ENCODE measurements at places on chromosomes 11 and 22. TPM values are rescaled to one million over a fixed set of nuclear protein-coding genes. Genes with fewer than 3 reads are reported as not detected.

FAM181B gene
- polyA plus RNA-seq: 0.48 TPM

OAF gene
- polyA plus RNA-seq: 110 TPM

HORMAD2 gene
- polyA plus RNA-seq: 0.22 TPM

CECR2 gene
- polyA plus RNA-seq: 1.4 TPM

TESMIN gene
- polyA plus RNA-seq: 1.5 TPM

SLN gene
- polyA plus RNA-seq: not detected

MLC1 gene
- polyA plus RNA-seq: 0.08 TPM

KCNK7 gene
- polyA plus RNA-seq: 4.4 TPM

CD44 gene
- 42.4 TPM for polyA plus RNA-seq

SSRP1 gene
- 63.0 TPM for polyA plus RNA-seq

ZNF214 gene
- 0.90 TPM for polyA plus RNA-seq

SIAE gene
- polyA plus RNA-seq: 7.1 TPM

RIMBP3C gene
- 0.01 TPM for polyA plus RNA-seq

SLC22A9 gene
- polyA plus RNA-seq: not detected

OR8A1 gene
- polyA plus RNA-seq: under 0.01 TPM

CENPM gene
- polyA plus RNA-seq: 0.74 TPM

XPNPEP3 gene
- polyA plus RNA-seq: 3.5 TPM

FBXO3 gene
- polyA plus RNA-seq: 27.3 TPM

TMEM151A gene
- 1.3 TPM for polyA plus RNA-seq

RAC2 gene
- polyA plus RNA-seq: 29.8 TPM

P2RX6 gene
- 0.79 TPM for polyA plus RNA-seq

FOLR1 gene
- polyA plus RNA-seq: not detected

MPEG1 gene
- polyA plus RNA-seq: 11.8 TPM

TPH1 gene
- polyA plus RNA-seq: 0.06 TPM

KCNJ11 gene
- 1.7 TPM for polyA plus RNA-seq

HTR3B gene
- not detected for polyA plus RNA-seq

OLFML1 gene
- 12.3 TPM for polyA plus RNA-seq

C11orf16 gene
- polyA plus RNA-seq: not detected
